ENCODE measurements at places on chromosomes 1 and 21.

DNA sequence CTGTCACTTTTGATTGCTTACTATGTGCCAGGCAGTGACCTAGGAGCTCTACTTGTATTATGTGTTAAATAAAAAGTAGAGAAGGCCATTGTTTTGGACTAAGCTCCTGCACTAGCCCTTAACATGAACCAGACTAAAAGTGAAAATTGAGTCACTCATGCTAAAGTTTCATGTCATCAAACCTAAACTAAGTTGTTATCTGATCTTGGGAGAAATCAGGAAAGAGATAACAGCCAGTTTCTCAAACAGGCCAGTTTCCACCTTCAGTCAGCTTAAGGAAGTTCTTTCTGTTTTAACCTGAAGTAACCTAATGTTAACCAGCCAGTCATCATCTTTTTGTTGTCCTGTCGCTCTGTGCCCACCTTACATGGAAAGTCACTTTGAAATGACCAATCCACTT is 102.1 kb upstream of the MARK1 start:
- no peak for DNase-seq

DNA sequence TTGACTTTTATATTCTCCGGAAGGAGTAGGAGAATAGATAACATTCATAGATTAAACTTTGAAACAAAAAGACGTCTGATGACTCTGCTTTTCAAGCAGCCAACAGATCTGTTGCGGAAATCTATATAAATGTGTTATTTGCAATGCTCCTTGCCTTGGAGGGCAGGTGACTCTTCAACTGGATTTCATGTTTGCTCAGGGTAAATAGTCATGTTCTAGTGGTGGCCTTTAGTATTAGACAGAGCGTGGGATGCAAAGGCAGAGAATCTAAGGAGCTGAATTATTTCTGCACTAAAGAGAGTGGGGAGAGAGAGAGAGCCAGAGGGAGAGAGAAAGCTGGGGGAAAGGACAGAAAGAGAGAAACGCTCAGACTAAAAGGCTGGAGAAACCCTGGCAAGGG is 454.3 kb downstream of the AJAP1 start:
- DNase-seq = no peak

- DNase-seq = no peak
These were observed 3.7 kb upstream of the MEGF6 start for GRCh38 chr1:3614755-3615742.

- no peak for DNase-seq
These were observed 49.3 kb downstream of the TGFB2 start for GRCh38 chr1:218394416-218394815.

DNA sequence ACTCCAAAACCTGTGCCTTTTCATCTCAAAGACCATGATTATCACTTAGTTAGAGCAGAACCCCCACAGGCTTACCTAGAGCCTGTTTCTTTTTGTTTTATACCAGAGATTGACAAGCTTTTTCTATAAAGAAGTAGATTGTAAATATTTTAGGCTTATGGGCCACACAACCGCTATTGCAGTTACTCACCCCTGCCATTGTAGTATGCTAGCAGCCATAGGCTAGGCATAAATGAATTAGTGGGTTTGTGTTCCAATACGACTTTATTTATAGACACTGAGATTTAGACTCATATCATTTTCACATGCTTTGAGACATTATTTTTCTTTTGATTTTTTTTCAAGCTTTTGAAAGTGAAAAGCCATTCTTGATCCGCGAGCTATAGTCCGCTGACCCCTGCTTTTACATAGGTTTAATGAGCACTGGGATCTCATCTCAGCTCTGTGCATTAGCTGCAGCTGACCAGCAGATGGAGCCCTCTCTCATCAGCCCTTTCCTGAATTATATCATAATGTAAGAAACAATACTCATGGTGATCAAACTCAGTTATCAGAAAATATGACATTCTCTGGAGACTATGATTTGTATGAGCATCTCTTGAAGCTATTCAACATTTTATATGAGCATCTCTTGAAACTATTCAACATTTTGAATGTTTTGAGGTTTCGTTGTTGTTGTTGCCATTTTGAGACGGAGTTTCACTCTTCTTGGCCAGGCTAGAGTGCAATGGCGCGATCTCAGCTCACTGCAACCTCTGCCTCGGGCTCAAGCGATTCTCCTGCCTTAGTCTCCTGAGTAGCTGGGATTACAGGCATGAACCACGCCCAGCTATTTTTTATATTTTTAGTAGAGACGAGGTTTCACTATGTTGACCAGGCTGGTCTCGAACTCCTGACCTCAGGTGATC is 111.9 kb upstream of the L1TD1 start:
- peak; percentile 61 for DNase-seq

DNA sequence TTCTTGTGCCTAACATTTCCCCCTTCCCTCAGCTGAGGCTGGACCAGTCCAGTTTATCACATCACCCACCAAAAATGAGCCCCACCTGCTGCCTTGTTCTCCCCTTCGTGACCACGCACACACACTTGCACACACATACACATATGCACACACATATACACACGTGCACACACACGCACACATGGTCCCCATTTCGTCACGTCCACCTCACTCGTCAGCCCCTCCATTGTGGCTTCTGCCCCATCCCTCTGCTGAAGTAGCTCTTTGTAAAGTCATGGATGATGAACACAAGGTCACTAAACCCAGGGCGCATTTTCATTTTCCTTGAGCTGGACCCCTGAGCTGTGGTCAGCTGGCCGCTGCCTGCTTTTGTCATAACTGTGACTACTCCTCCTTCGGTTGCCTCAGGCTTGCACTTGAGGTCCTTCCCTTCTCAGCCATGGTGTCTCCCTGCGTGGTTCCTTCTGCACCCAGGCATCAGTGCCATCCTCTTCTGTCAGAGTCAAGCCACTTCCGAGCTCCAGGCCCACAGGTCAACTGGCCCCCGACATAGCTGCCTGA is 93.8 kb downstream of the SYT2 start:
- DNase-seq = no peak

GRCh38 chr1:55654171-55654570 is 439.0 kb upstream of the USP24 start:
- no peak for DNase-seq

- DNase-seq = no peak
These were observed 197.5 kb downstream of the ZZZ3 start for GRCh38 chr1:77484926-77485325.

DNA sequence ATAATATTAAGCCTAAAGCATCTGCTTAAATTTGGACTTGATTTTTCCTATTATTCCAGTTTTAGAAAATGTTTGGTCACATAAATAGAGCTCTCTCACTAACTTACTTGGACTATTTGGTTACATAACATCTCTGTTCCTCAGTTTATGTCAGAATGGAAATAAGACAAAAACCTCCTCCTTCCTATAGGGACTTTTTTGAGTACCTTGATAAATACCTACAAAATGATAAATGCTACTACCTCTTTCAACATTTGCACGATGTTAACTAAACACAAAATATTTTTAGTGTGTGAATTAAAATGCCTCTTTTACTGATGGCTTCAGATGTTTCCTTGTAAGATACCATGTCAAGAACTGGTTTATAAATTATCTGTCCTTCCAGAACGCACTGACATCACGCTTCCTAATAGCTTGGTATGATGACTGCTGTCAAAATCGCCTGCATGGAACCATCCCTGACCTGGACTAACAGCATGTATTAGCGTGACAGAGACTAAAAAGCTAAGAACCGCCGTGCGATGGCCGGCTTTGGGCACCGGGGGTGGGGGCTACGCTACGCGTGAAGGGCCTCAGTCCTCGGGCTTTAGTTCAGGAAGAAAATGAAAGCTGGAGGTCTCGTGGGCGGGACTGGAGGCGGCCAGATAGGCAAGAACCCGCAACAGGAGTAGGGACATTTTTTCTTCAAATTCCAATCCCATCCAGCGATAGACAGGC is 133.2 kb upstream of the BARHL2 start:
- DNase-seq = peak; percentile 51

- DNase-seq = no peak
These were observed 5.0 kb downstream of the C4BPA start for GRCh38 chr1:207109004-207109403.

- DNase-seq = no peak
These were observed 66.7 kb downstream of the ITPKB start for GRCh38 chr1:226672339-226672762.

GRCh38 chr1:207897188-207897587 is 13.7 kb downstream of the CD34 start:
- peak; percentile 44 for DNase-seq

DNA sequence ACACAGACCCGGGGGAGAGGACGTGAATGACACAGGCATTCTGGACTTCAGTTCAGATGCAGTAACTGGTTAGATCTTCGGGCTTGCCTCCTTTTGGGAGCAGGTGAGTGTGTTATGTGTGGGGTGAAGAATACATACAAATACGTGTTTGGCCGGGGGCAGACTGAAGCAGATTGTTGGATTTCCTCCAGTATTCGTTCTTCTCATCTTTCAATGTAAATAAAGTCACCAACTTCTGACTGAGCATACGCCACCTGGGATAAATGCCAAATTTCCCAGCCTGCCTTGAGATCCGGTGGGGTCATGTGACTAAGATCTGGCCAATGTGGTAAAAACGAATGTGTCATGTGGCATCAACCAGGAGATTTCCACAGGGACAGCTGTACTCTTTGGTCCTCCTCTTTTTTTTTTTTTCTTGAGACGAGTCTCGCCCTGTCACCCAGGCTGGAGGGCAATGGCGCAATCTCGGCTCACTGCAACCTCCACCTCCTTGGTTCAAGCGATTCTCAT is 189.8 kb downstream of the RGS7 start:
- no peak for DNase-seq

- no peak for DNase-seq
These were observed 66.9 kb upstream of the MAP1LC3C start for GRCh38 chr1:242065813-242066212.

- DNase-seq = no peak
These were observed 38.3 kb upstream of the CLCA4 start for GRCh38 chr1:86508583-86508969.

GRCh38 chr1:210292231-210292871 is 36.4 kb upstream of the HHAT start:
- peak; percentile 75 for DNase-seq

DNA sequence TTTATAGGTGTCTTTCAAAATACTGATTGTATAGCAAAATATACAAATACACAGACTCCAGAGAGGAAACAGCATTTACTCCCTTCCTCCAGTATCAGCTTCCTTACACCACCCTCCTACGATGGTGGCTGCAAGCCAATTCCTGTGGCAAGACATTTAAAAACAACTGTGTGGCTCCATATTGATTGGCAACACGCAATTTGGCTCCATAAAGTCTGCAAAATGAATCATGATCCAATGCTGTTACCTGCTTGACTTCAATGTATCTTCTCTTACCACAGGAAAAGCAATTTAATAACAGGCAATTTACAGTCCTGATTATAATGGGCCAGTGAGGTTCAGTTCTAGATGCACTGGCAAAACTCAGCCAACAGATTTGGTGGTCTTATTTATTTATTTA is 19.7 kb upstream of the ATP6V1G3 start:
- no peak for DNase-seq

GRCh38 chr21:25421321-25422028 is 185.8 kb downstream of the MRPL39 start:
- peak; percentile 45 for DNase-seq

- DNase-seq = no peak
These were observed 12.2 kb downstream of the ZNF362 start for GRCh38 chr1:33268457-33268856.

GRCh38 chr1:231317306-231318014 is 20.2 kb downstream of the EXOC8 start:
- no peak for DNase-seq

- peak; percentile 29 for DNase-seq
These were observed at the start of gene RYR2 for GRCh38 chr1:237041795-237042525. Gene RYR2 (plus strand): TSS chr1:237042184. CDS start chr1:237042522, 338 bp downstream.

All from cardiac muscle cell (in vitro differentiated cells and primary cell).